Stimulated activated CD8-positive, alpha-beta memory T cell treated with anti-CD3 and anti-CD28 coated beads, Interleukin-7, amount 100 ng/mL, for 48 hours (primary cell): ENCODE measurements at places on chromosomes 3 and 15.

DNA sequence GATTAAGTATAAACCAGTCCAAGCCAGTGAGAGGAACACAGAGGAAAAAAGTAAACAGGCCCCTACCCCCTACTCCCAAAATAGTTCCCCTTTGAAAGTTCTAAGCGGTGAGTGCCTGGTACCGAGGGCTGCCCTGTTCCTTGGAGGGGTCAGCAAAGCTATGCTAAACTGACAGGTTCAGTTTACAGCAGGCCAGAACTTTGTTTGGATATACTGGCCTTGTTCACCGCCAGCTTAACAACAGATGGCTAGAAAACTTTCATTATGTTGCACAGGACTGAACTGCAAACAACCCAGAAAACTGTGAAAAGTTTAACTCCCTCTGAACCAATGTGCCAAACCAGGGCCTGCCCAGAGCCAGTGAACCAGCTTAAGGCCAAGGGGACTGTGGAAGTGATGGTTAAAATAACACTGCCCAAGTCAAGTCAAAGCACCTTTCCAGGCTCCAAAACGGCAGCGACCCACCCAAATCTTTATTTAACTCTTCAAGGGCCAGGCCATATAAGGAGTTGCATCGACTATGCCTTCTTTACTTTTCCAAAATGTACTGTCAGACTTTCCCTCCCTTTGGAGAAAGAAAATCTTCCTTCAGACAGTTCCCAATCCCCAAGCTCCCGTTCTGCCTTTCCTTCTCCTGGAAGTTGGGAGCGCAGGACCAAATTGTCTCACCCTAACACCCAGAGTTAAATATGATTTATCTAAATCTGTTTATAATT, 448.0 kb downstream of the FOXP1 start:
- no peak for DNase-seq

DNA sequence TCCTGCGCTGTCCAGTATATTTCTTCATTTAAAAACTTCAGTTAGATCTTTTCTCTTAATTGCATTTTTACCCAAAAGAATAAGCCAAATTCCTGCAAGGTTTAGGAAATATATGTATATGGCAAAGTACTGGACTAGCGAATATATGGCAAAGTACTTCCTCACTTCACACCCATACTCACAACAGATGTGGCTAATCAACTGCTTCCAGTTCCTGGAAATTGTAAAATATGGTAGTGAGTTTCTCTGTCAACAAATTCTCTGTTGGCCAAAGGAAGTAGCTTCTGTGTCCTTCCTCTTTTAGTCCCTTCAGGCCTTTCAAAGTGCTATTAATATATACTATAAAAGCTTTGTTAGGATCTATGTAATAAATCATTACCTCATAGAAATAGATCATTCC, 22.0 kb downstream of the GPR15 start:
- DNase-seq = no peak

DNA sequence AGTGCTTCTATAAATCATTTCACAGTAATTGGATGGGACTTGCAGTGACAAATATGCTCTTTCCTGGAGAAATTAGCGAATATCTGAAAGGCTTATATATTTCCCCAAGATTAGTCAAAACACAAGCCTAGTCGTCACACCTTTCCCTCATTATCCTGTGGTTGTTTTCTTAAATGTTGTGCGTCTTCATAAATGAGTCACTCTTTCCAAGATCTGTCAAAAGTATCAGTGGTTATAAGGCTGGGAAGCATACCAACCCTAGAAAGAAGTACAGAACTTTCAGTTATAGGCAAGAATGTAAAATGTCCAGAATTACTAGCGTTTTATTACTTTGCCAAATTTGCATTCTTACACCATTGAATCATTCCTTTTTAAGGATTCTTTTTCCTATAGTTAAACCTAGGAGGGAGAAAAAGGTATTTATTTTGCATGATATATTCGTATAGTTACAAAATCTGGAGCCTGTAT, 33.6 kb downstream of the TMEM212 start:
- no peak for DNase-seq

DNA sequence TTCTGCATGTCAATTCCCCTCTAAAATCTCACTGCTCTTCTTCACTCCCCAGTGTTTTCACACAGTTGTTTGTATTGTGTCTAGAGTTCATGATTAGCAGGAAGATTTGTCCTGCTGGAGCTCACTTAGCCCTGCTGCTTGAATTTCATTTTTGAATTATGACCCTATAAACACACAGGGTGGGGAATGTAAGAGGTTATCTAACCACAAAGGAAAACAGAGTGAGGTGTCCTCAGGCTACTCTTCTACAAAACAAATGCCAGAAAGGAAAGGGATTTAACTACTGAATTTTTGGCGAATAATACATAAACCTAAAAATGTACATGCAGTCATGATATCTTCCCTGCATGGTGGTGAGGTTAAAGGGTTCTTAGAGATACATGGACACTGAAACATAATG, 215.1 kb upstream of the CNTN4 start:
- no peak for DNase-seq
